ENCODE measurements at places on chromosomes 1 and 21. TPM values are rescaled to one million over a fixed set of nuclear protein-coding genes. Genes with fewer than 3 reads are reported as not detected.
A peak's percentile ranks its signal among the peaks of the same experiment; 100 is the strongest.

GRCh38 chr1:66443793-66444192 lies 90.2 kb upstream of the SGIP1 start:
- H3K4me3 ChIP-seq = no peak overlapping the region
- H3K36me3 ChIP-seq = no peaks in the 10 kb centered on the region
- DNase-seq = no peak
- peaks cover 13% of the 10 kb centered on the region for H3K4me1 ChIP-seq
- H3K27ac ChIP-seq = no peak overlapping the region
- no peaks in the 10 kb centered on the region for H3K27me3 ChIP-seq

GRCh38 chr21:33255404-33255803 lies 10.8 kb upstream of the IL10RB start:
- no peak for DNase-seq
- peaks cover 10% of the 10 kb centered on the region for H3K4me1 ChIP-seq
- no peak overlapping the region for H3K4me3 ChIP-seq

DNA sequence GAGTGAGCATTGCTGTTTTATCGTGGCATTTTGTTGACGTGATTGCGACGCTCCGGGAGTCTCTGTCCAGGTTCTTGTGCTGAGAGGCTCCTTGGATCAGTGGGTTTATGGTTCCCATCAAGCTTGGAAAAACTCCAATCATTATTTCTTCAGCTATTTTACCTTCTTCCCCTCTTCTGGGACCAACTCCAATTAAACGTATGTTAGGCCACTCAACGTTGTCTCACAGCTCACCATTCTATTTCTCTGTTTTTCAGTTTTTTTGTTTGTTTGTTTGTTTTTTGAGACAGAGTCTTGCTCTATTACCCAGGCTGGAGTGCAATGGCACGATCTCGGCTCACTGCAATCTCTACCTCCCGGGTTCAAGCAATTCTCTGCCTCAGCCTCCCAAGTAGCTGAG lies 8.0 kb downstream of the HES4 start:
- H3K27me3 ChIP-seq = no peaks in the 10 kb centered on the region
- H3K4me1 ChIP-seq = peaks cover 5% of the 10 kb centered on the region
- no peak overlapping the region for H3K27ac ChIP-seq
- H3K36me3 ChIP-seq = no peaks in the 10 kb centered on the region

DNA sequence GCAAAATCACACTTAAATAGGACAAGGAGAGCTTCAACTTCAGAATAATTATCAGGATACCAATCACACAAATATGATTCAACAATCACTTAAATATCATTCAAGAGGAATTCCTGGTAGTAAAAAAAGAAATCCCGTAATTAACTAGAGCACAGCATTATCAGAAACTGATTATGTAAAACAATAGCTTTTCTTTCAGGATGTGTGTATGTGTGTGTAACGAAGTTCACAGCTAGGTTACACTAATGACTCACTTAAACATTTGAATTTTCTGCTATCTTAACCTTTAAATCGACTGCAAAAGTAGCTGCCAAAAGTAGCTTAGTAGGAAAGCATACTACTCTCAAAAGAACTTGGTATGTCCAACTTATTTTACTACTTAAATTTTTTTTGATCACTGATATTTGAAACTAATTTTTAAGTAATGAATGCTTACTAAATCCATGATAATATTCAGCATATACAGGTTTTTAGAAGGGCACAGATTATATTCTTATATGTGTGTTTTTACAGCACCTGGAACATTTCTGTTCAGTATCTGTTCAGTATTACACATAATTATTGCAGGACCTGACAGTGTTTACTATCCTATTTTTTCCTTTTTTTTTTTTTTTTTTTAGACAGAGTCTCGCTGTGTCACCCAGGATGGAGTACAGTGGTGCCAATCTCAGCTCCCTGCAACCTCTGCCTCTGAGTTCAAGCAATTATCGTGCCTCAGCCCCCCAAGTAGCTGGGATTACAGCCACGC lies 4.2 kb downstream of the RERE start:
- H3K4me3 ChIP-seq = no peak overlapping the region
- no peak overlapping the region for H3K27ac ChIP-seq
- no peaks in the 10 kb centered on the region for H3K27me3 ChIP-seq
- no peak for DNase-seq
- H3K36me3 ChIP-seq = no peaks in the 10 kb centered on the region
- peaks cover 24% of the 10 kb centered on the region for H3K4me1 ChIP-seq

MPL gene
- not detected for total RNA-seq

DNA sequence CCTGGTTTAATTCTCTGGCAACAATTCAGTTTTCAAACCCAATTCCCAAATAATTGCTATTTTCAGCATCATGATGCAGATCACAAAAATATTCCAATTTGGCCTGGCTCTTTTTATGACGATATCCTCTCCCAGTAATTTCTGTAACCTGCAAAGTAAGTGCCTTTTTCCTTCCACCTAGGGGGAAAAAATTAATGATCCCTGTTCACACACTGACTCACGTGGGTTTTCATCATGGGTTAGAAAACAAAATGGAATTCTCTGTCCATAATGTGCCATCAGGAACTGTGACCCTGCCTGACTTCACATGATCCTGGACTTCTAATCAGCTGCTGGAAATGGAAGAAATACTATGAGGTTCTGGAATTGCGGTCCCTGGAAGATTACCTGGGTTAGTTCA lies 24.5 kb downstream of the AK2 start:
- no peak for DNase-seq
- H3K27me3 ChIP-seq = no peaks in the 10 kb centered on the region
- H3K4me1 ChIP-seq = no peaks in the 10 kb centered on the region
- H3K27ac ChIP-seq = no peak overlapping the region
- no peak overlapping the region for H3K4me3 ChIP-seq
- peaks cover 48% of the 10 kb centered on the region for H3K36me3 ChIP-seq

DNA sequence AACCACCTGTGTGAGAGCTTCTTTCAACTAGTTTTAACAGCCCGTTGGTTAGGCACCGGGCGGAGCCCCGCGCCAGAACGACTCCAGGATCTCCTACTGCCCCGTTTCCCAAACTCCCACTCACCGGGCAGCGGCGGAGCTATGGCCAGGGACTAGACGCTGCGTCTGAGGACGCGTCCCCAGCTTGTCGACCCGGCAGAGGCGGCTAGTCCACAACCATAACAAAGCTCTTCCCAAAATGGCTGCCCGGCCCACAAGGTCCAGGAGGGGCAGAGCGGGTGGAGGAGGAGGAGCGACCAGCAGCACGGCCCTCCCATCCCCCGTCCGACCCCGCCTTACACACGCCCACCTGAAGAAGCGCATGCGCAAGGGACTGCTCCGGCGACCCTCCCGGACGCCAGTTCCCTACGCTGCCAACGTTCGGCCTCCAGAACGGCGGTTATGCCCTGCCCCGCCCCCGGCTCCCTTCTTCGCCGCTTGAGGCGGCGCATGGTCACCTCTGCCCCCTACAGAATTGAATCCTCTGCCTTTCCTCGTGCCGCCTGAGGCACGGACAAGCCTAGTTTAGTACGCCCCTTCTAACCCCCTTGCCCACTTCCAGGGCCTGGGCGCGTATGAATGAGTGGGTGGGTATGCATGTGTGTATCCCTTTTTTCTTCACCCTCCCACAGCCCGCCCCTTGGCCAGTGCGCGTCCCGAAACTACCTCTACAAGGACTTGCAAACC lies at the start of gene GPBP1L1:
Gene GPBP1L1, minus strand, starts transcription at position 246 of the 726 bp plus-strand sequence. CDS start 27,446 bp downstream, outside the sequence.
- H3K27ac ChIP-seq = peak within 1 kb of the TSS; percentile 94
- H3K36me3 ChIP-seq = no peaks in the 10 kb centered on the region
- H3K27me3 ChIP-seq = no peaks in the 10 kb centered on the region

ESRRG gene
- not detected for total RNA-seq

GRCh38 chr21:16563795-16564194 lies 834.0 kb downstream of the USP25 start:
- H3K27me3 ChIP-seq = no peaks in the 10 kb centered on the region
- H3K27ac ChIP-seq = no peak overlapping the region
- no peaks in the 10 kb centered on the region for H3K36me3 ChIP-seq
- no peak overlapping the region for H3K4me3 ChIP-seq
- H3K4me1 ChIP-seq = no peaks in the 10 kb centered on the region

DIPK1A gene
- 10.9 TPM for total RNA-seq

- no peaks in the 10 kb centered on the region for H3K4me1 ChIP-seq
- no peaks in the 10 kb centered on the region for H3K36me3 ChIP-seq
- no peak overlapping the region for H3K4me3 ChIP-seq
- no peaks in the 10 kb centered on the region for H3K27me3 ChIP-seq
- no peak for DNase-seq
- no peak overlapping the region for H3K27ac ChIP-seq
Measured at GRCh38 chr1:240888039-240888786, 276.3 kb upstream of the GREM2 start.

- DNase-seq = no peak
- no peaks in the 10 kb centered on the region for H3K27me3 ChIP-seq
- no peak overlapping the region for H3K4me3 ChIP-seq
Measured at GRCh38 chr21:14321042-14321441, 61.9 kb downstream of the HSPA13 start.

OLFML2B gene
- total RNA-seq = 0.22 TPM

MATN1 gene
- total RNA-seq = 0.59 TPM

DNA sequence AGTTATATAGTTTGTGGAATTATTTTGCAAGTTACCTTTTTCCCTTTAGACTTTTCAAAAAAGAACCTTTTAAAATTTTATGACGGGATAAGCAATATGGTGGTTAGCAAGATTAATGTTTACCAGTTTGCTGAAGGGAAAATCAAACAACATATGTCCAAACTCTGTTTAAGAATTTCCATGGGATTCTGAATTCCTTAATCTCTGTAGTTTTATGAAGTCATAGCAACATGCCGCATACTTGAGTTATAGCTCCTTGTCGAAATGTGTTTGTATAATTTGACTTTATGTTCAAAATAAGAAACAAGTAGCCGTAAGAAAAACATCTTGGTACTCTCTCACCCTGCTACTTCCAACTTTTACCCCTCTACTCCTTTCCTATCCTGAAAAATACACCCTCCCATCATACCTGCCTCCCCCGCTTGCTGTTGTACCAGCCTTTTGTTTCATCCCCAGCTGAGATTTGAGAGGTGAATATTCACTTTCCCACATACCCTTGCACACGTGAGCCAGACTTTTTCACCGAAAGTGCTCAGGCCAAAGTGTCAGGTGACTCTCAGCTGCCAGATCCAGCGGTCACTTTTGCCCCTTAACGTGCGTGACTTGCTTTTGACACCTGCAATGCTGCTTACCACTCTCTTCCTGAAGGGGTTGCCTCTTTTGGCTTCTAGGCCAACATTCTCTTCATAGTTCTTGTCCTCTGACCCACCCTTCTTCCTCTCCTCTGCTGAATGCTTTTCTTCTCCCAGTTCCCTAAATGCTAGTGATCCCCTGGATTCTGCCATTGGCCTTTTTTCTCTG lies 83.5 kb upstream of the ZNF326 start:
- no peak overlapping the region for H3K27ac ChIP-seq
- H3K36me3 ChIP-seq = no peaks in the 10 kb centered on the region
- no peaks in the 10 kb centered on the region for H3K4me1 ChIP-seq

DNA sequence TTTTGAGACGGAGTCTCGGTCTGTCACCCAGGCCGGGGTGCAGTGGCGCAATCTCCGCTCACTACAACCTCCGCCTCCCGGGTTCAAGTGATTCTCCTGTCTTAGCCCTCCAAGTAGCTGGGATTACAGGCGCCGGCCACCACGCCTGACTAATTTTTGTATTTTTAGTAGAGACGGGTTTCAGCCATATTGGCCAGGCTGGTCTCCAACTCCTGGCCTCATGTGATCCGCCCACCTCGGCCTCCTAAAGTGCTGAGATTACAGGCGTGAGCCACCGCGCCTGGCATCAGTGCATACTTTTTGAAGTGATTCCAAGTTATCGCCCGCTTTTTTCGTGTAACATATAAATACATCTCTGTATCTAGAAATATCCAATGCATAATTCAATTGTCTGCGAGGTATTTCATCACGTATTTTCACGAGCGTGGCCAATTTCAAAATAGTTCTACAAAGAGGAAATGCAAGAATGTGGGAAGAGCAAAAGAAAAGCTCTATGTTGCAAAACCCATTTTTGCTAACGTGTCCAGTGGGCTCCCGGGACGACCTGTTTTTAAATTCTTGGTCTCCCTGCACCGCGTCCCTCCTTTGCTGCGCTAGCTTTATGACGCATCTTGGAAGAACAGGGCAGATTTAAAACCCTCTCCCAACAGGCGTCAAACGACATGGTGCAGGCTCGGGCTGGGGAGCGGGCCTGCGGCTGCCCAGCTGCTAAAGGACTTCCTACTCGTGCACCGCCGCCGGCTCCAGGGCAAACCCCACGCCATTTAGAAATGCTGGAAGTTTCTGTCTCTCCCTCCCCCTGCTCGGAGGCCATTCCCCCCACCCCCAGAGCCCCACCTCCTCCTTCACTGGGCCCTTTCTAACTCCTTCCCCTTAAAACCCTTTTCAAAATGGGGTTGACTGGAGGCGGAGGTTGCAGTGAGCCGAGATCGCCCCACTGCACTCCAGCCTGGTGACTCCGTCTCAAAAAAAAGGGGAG lies 923 bp upstream of the IFNGR2 start:
- DNase-seq = no peak
- H3K36me3 ChIP-seq = no peaks in the 10 kb centered on the region
- H3K27ac ChIP-seq = no peak overlapping the region
- peaks cover 29% of the 10 kb centered on the region for H3K4me1 ChIP-seq
- H3K27me3 ChIP-seq = no peaks in the 10 kb centered on the region

DNA sequence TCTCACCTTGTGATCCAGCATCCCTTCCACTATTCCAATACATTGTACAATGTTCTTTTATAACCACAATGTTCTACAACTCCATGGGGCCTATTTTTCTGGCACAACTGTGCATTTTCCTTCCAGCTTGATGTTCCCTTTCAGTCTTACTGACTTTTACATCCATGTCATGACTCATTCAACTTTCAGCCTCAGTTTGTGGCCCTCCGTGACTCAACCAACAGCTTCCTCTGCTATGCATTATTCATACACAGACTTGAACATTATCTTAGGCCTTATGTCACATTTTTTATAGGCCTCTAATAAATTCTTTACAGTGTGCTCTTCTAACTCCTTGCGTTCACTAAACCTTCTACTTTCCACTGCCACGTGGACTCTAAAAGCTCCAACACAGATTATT lies 119.4 kb upstream of the PRMT6 start:
- H3K27me3 ChIP-seq = no peaks in the 10 kb centered on the region
- no peak overlapping the region for H3K4me3 ChIP-seq
- no peak for DNase-seq
- H3K4me1 ChIP-seq = no peaks in the 10 kb centered on the region

LRRC41 gene
- total RNA-seq = 41.3 TPM

DNA sequence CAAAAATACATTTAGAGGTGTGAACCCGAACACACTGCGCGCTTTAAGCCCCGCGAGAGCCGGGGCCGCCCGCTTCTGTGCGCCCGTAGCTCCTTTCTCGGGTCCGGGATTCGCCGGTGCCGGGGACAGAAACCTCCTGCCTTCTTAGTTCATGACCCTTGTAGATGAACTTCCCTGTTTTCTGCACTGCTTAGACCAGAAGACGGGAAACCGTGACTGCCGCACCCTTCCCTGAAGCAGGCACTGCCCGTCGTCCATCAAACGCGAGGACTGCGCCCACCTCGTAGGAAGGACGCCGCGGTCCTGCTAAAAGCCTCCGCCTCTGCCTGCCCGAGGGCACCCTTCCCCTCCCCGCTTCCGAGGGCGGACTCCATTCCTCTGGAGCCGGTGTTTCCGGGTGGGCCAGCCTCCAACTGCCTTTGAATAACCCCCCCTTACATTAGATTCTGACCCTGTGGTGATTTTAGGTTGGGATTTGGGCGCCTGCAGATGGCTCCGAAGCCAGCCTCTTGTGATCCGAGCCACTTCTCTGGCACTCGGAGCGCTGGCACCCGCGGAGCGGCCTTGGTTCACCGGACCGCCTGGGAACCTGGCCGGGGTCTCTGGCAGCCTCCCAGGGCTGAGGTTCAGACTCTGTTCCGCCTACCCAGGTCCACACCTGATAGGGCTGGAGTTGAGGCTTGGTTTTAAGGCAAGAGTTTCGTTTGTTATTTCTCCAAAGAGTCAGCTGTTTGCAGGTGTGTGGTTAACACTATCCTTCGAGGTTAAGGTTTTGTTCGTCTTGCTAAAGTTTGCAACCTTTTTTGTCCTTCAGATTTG lies 1.2 kb upstream of the PTTG1IP start:
- peaks cover 37% of the 10 kb centered on the region for H3K4me1 ChIP-seq
- peak; percentile 71 for DNase-seq
- H3K27me3 ChIP-seq = no peaks in the 10 kb centered on the region
- H3K27ac ChIP-seq = peak overlapping the region; percentile 74

Data from CD8-positive, alpha-beta memory T cell (primary cell).